ENCODE measurements at places on chromosomes 6 and 20.

- no peak for DNase-seq
Observed at GRCh38 chr6:89927791-89928550, 33.7 kb downstream of the GJA10 start.

DNA sequence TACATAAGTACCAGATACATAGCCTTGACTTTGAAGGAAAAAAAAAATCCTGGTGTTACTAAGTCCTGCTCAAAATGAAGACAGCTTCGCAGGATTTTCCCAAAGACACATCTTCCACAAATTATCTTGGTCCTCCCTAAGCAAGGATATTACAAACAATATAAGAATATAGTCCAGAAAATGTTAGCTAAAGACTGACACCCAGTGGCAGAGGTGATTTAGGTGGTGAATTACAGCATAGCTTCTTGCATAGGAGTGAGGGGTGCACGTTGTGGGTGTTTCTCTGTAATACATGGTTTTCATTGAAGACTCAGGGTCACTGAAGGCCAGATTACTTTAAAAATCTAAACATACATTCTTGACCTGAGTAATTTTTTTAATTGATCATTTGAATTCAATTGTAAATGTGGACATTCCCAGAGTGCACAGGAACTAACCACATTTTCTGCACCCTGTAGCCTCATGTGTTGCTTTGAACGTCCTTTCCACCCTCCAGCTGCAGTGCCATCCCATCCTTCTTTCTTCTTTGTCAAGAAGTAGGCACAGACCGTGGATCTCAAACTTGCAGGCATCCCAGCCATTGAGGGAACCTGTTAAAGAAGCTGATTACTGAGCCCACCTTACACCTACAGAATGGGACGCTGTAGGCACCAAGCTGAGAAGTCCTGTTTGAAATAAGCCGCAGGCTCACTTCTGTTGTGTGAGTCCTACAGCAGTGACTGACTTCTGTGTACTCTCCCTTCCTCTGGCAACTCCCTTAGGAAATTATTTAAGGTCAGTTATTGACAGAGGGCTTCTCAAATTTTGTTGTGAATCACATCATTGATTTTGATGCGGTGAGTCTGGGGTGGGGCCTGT lies 102.6 kb downstream of the PERP start:
- no peak for DNase-seq

GRCh38 chr20:44748005-44748370 lies 2.3 kb downstream of the KCNK15 start:
- DNase-seq: no peak

- DNase-seq: peak; percentile 99
Observed at GRCh38 chr6:32177788-32178546, at the start of gene RNF5. RNF5 (plus strand) TSS chr6:32178405; CDS start chr6:32178512, 107 bp downstream.

DNA sequence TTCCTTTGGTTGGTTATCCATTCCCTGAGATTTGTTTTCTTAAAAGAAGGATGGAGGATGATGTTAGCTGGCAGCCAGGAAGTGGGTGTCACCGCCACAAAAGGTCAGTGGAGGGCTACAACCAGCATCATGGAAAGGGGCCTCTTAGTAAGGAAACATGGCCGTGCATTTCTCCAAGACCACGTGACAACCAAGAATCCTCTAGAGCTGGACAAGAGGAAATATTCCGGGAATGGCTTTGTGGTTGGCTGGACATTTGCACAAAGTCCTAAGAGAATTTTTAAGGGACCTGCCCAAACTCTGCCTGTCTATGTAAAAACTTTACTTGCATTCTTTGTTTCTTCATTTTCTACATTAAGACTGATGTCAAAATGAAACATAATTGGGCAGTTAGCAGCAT lies 399.9 kb upstream of the MARCKS start:
- DNase-seq: no peak

DNA sequence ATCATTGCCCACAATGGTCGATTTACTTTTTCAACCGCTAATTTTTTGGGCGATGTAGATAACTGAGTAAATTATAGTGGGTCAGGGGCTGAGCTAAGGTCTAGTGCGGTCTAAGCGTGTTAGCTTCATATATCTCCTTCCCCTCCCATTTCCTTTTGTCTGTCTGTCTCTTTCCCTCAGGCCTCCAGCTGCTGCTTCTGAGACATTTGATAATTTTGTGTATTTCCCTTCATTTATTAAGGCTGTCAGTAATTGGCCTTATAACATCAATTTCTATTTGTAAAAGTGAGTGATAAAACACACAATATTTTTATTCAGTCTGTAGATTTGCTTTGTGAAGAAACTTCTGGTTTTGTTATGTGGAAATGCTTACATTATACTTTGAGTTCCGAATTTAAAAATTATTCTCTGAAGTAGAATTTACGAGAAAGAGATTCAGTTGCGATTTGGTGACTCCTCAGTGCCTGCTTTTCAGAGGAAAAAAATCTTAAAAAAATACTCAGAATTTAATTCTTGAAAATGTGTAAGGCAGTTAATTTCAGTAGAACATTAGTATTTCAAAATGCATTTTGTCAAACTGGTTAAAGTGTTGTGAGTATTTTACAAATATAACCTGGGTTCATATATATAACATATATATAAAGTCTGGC lies 1.4 kb downstream of the TMEM170B start:
- DNase-seq: no peak

GRCh38 chr6:27582928-27583725 lies 110.2 kb upstream of the ZNF184 start:
- DNase-seq: no peak

- DNase-seq: no peak
Observed at GRCh38 chr6:15398633-15399275, 152.9 kb downstream of the JARID2 start.

DNA sequence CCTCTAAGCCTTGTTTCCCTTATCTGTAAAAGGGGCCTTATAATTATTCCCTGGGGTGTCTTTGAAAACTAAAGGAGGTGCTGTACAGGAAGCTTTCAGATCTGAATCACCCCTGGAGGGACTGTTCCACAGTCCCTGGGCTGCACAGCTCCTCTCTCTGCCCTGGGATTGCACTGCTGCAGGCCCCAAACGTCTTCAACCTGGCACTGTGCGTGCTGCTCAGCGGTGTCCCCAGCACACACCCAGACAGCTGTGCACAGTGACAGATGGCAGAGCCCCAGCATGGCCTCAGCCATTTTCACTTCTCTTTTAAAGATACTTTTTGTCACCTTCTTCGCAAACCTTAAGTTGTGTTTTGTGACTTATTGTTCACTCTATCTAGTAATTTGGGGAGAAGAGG lies 50.7 kb upstream of the INSM1 start:
- DNase-seq: no peak

- no peak for DNase-seq
Observed at GRCh38 chr6:48472535-48472934, 361.5 kb upstream of the PTCHD4 start.

DNA sequence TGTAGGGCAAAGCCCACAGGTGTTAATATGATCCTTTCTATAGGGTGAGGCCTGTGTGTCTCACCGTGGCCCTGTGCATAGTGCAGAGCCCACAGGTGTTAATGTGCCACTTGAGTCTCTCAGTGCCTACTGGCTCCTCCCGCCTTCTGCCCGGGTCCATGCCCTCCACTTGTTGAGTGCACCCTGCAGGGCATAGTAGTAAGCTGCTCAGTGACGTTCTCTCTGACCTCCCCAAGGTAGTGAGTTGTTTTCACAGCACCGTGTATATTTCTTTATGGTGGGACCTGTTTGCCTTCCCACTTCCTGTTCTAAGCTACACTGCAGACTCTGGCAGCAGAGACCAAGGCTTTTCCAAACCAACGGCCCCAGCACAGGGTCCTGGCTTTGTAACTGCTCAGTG lies 64.5 kb upstream of the SLC22A1 start:
- peak; percentile 6 for DNase-seq

- DNase-seq: no peak
Observed at GRCh38 chr6:159646733-159647132, 46.3 kb downstream of the SOD2 start.

- no peak for DNase-seq
Observed at GRCh38 chr6:62803094-62803493, 408.2 kb upstream of the FKBP1C start.

GRCh38 chr6:158815379-158815724 lies 3.8 kb downstream of the EZR start:
- DNase-seq: no peak

DNA sequence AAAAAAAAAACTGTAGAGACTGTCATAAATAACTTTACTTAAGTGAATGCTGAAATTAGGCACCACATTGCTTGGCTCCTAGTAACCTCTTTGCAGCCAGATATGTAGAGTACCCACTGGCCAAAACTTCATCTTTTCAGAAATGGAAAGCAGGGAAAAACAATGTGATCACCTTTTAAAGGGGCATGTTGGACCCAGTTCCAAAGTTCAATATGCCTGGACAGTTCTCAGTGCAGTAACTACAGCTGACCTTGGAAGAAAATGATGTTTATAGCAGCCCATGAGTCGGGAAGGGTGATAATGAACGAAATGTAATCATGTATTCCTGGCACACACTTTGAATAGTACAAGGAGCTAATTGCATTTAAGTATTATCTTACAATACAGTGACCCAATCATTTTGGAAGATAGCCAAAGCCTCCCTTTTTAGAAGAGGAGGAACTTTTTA lies 93.6 kb upstream of the TAB2 start:
- no peak for DNase-seq

DNA sequence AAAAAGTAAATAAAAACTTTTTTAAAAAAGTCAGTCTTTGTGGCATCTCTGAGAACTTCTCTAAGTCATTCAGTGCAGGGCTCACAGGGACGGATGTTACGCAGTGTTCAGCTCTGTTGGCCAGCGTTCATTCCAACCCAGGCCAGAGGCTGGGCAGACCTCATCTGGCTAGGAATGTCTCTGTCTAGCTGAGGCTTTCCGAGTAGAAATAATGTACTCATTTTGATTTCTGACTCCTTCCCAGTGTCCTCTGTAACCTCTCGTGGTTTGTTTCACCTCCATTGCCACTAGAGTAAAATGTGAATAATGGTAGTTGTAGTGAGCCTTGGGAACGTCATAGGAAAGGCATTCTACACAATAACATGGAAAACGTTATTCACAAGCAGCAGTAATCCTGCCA lies 135.1 kb downstream of the TMEM242 start:
- no peak for DNase-seq

Data from NCI-H187 (cell line).